ENCODE measurements at places on chromosomes 3 and 15. TPM values are rescaled to one million over a fixed set of nuclear protein-coding genes. Genes with fewer than 3 reads are reported as not detected.

Gene CCR3
- not detected for total RNA-seq

Gene VEPH1
- total RNA-seq = not detected

Gene SSUH2
- total RNA-seq = not detected

Gene UCN2
- total RNA-seq = 1.1 TPM

Gene SH3GL3
- total RNA-seq = 0.15 TPM

Gene TUSC7
- total RNA-seq = not detected

Gene CD96
- total RNA-seq = not detected

Gene TNFSF10
- not detected for total RNA-seq

Gene GADL1
- total RNA-seq = not detected

Gene RBP2
- not detected for total RNA-seq

Gene P2RY13
- total RNA-seq = not detected

Gene TGM4
- not detected for total RNA-seq

DNA sequence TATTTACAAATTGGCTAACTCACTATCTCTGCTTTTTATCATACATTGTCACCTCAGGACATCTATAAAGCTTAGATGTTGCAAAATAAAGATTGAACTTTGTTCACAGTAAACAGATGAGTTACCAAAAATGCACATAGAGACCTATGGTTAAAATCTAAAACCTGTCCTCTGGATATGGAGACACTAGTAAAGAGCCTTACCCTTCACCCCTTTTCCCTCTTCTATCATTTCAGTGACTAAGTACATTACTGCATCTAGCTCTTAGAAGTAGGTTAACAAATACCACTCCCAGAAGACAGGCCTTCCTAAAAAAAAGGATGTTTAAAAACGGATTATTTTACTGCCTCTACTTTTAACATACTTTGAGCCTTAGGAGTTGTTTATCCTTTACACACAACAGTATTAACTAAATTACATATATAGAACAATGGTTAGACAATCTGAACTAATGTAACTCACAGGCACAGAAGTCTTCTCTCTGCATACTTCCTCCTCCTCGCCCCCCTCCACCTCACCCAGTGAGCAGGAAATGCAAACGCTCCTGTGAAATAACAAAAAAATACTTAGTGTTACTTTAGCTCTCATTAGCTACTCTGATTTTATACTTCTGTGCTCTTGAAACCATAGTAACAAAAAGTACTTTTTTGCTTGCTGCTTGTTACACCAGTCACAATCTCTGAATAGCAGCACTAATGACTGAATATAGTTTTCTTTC lies 23.3 kb downstream of the IREB2 start:
- DNase-seq = no peak

DNA sequence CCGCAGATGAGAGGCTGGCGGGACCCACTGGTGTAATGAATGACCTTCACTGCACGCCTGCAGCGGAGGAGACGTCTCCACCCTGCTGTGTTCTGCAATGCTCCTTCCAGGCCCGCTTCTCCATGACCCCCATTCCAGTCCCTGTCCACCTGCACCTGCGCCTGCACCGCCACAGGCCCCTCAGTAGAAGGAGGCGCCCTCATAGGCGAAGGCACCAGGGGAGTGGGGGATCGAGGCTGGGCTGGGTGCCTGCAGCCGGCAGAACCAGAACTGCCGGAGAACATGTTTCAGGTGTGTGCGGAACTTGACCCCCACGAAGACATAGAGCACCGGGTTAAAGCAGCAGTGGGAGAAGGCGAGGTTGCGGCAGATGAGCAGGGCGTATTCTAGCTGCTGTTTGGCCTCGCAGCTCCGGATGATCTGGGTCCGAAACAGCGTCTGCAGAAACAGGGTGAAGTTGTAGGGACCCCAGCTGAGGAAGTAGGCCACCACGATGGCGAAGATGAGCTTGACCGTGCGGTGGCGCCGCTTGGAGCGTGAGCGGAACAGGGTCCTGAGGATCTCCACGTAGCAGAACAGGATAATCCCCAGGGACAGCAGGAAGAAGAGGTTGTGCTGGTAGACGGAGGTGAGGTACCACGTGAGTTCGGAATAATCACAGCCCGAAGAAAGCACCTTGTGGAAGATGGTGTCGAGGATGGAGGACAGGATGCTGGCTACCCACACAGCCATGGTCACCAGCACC lies 6.3 kb downstream of the XCR1 start:
- DNase-seq = no peak

GRCh38 chr15:41028853-41029252 lies 75.6 kb downstream of the CHAC1 start:
- DNase-seq = no peak

- DNase-seq = no peak
These were observed 46.4 kb downstream of the TNFAIP8L3 start for GRCh38 chr15:51048308-51048707.

- no peak for DNase-seq
These were observed 10.7 kb upstream of the BBX start for GRCh38 chr3:107512108-107512507.

- no peak for DNase-seq
These were observed 39.5 kb downstream of the TNIK start for GRCh38 chr3:171420667-171421066.

DNA sequence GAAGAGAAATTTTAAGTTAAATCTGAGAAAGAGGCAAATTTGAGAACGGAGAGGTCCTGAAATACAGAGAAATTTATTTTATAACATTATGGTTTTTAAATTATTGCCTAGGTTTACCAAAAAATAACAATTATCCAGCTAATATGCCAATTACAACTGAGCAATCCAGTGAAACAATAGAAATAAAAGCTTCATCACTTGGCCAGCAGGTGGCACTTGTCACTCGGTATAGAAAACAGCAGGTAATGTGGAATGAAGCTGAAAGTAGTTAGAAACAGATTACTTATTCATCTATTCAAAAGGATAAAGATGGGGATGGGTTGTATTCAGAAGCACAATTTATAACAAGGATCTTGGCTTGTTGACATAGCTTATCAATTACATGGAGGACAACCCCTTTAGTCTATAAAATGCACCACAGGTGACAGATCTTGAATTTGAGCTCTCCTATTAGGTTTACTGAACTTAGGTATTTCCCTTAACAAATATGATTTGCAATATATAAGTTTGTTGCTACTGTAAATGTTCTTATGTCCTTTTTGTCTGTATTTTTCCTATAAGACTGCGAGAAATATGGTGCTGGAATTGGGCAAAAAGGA lies 70.1 kb upstream of the GUCA1C start:
- no peak for DNase-seq

GRCh38 chr3:151426341-151426657 lies 34.6 kb downstream of the IGSF10 start:
- no peak for DNase-seq

DNA sequence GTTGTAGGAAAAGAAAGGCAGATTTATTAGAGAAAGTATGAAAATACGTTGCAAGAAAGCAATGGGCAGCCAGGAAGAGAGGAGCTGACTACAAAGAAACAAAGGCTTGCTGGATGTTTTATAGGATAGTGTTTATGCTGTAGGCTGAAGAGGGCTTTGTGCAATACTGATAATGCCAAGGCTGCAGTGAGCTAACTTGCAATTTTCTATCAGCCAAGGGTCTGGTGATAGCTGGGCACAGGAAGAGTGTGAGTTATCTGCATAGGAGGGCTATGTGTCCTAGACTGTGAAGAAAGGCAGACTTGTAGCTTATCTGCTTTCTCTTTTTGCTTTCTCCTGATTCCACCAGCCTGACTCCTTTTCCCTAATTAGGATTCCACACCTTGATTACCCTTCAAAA lies 51.3 kb upstream of the OSBPL11 start:
- DNase-seq = no peak

DNA sequence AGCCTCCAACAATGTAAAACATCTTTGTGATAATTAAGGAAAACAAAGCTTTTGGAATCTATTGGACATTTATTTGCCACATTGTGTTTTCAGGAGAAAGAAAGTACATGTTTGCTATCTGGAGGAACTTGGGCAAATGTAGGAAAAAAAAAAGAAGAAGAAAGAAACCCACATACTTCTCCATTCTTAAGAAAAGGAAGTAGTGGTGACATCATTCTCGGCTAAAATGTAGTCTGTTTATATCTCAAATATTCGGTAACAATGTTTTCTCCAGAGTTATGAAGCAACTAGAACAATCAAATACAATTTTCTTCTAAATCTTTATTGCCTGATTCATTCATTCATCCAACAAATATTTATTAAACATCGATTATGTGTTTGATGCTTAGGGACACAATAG lies 2.3 kb upstream of the TGFBR2 start:
- no peak for DNase-seq

- DNase-seq = no peak
These were observed 610.0 kb downstream of the FOXP1 start for GRCh38 chr3:70973558-70973957.

GRCh38 chr3:31077021-31077601 lies 182.7 kb upstream of the GADL1 start:
- peak; percentile 78 for DNase-seq

DNA sequence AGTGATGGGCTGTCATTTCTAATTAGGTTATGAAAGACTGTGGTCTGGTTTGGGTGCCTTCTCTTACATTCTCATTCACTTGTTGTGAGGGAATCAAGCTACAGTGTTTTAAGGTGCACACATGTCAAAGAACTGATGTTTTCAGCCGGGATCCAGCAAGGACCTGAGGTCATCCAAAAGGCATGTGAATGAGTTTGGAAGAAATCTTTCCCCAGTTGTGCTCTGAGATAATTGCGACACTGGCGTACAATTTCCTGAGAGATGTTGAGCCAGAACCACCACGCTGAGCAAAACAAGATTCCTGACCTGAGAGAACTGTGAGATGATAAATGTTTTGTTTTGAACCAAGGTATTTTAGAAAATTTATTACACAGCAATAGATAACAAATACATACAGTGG lies 295.3 kb upstream of the SLITRK3 start:
- DNase-seq = no peak

DNA sequence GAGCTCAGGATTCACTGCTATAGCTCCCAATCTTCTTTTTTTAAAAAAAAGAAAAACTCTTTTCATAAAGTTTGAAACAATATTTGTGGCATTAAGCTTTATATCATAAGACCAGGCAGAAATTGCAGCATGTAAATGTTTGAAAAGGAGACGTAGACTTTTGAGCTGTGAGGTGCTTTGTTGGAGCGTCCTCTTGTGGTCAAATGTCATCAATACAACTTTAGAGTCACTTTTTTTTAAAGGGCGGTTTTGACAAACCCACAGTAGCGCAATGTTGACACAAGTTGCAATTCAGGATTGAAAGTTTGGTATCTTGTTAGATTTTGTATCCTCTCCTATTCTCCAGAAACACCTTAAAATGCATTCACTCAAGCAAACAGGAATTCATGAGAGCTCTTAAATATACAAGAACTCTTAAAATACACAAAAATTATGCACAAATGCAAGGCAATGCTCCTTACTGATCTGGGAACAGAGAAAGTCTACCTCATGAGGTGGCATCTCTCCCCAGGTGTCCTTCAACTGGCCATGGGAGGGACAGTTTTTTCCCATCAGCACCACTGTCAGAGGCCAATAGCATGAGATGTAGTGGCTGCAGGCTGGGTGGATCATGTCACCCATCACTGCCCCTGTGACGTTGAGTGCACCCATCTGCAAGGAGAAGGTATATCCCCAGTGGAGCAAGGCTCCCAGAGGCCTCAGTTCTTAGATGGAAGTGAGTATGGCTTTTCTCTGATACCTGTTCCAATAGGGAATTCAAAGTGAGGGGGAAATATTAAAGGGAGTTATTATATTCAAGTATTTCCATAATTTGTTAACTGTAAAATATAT lies 70.7 kb downstream of the ANXA2 start:
- DNase-seq = no peak

GRCh38 chr15:68707386-68707785 lies 113.3 kb downstream of the ANP32A start:
- DNase-seq = no peak

GRCh38 chr3:185916042-185916833 lies 21.6 kb downstream of the TRA2B start:
- no peak for DNase-seq

DNA sequence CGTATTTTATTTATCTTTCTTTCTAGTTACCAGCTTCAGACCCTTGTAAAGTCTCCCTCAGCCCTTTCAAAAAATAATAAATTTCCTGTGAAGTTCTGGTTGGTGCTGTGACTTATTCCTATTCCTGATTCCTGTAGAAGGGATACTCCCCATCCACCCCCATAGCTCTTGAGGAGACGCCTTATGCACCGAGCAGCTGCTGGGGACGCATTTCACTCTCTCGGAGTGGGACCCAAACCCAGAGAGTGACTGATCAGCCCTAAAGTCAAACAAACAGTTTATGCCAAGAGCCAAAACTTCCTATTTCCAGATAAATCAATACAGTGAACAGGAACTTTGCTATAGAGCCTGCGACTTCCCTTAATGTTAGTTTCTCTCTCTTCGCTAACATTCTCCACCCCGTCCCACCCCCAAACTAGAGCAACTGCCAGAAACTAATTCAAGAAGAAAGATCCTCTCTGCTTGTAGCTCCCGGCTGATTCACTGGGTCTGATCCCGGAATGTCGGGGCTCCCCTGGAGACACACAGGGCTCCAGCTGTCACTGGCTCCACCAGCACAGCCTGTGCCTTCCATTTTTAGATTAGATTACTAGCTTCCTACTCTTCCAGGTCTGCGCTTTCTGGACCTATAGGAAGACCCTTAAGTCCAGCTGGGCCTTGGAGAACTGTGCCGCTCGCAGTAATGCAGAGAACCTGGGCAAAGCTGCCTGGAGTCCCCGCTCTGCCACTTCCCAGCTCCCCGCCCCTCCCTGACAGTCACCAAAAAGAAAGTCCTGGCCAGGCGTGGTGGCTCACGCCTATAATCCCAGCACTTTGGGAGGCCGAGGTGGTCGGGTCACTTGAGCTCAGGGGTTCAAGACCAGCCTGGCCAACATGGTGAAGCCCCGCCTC lies 45.2 kb downstream of the KLHL25 start:
- no peak for DNase-seq

GRCh38 chr3:190065204-190065603 lies 55.5 kb downstream of the P3H2 start:
- no peak for DNase-seq

- no peak for DNase-seq
These were observed at the start of gene ZDHHC19 for GRCh38 chr3:196210673-196211556. Gene ZDHHC19 (minus strand): TSS chr3:196211400. CDS start chr3:196211315, 85 bp downstream.

DNA sequence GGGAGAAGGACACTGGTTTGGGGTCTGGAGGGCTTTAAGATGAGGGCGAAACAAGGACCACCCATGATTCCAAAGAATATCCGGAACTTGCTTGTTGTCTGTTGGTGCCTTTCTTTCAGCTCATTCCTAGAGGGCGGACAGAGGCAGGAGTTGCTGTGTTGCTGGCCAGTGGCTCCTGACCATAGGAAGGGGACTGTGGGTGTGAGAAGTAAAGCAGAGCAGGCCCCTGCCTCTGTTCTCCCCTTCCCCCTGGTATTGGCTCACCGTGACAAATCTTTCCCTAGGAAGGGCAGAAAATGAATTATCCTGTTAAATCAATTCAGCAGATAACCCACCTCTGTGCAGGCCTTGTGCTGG lies 89.1 kb downstream of the LIPC start:
- no peak for DNase-seq

- DNase-seq = peak; percentile 27
These were observed 489.2 kb upstream of the UBE2E2 start for GRCh38 chr3:22713936-22714335.

Measured in MG63 (cell line).